WTC11 (cell line): ENCODE measurements at places on chromosomes 1 and 21. TPM values are rescaled to one million over a fixed set of nuclear protein-coding genes. Genes with fewer than 3 reads are reported as not detected.

The ITGB3BP gene
- total RNA-seq, result 47.2 to 51.7 TPM (median 50.2 TPM) in 3 replicates

The GTF2B gene
- total RNA-seq, result 14.2 to 16.8 TPM (median 15.1 TPM) in 3 replicates

The RWDD3 gene
- total RNA-seq, result 13.7 to 17.4 TPM (median 13.9 TPM) in 3 replicates

The CFAP141 gene
- total RNA-seq, result not detected in 3 replicates

The SPRR2G gene
- not detected in 3 replicates for total RNA-seq

The CD48 gene
- 0.37 to 0.96 TPM (median 0.66 TPM) in 3 replicates for total RNA-seq

The LRRC53 gene
- total RNA-seq, result not detected in 3 replicates

The TMEM269 gene
- 0.57 to 0.85 TPM (median 0.73 TPM) in 3 replicates for total RNA-seq

The DDAH1 gene
- total RNA-seq, result 22.8 to 27.8 TPM (median 27.5 TPM) in 3 replicates

The AMY1B gene
- total RNA-seq, result not detected in 3 replicates

The NHLH2 gene
- total RNA-seq, result 1.8 to 4.3 TPM (median 2.2 TPM) in 3 replicates

The CACNA1S gene
- total RNA-seq, result 0.02 to 0.09 TPM (median 0.07 TPM) in 3 replicates

The UBXN10 gene
- 0.52 to 0.76 TPM (median 0.71 TPM) in 3 replicates for total RNA-seq

The CELA3B gene
- 4.4 to 6.7 TPM (median 5.0 TPM) in 3 replicates for total RNA-seq

The MEX3A gene
- total RNA-seq, result 66.3 to 79.1 TPM (median 70.6 TPM) in 3 replicates

The KIF21B gene
- 17.8 to 19.4 TPM (median 18.0 TPM) in 3 replicates for total RNA-seq

The OR6P1 gene
- not detected in 3 replicates for total RNA-seq

GRCh38 chr1:77560741-77561140 is 121.7 kb downstream of the ZZZ3 start:
- H3K27ac ChIP-seq, result no peak overlapping the region
- H3K27me3 ChIP-seq, result no peaks in the 10 kb centered on the region
- no peak overlapping the region for H3K4me3 ChIP-seq
- H3K4me1 ChIP-seq, result no peaks in the 10 kb centered on the region
- H3K36me3 ChIP-seq, result peaks cover 6% of the 10 kb centered on the region
- DNase-seq, result no peak

- no peaks in the 10 kb centered on the region for H3K36me3 ChIP-seq
- no peaks in the 10 kb centered on the region for H3K27me3 ChIP-seq
- DNase-seq, result no peak
- no peak overlapping the region for H3K27ac ChIP-seq
These were observed 79.0 kb downstream of the HLX start for GRCh38 chr1:220958234-220958633.

GRCh38 chr1:26946270-26946669 is 14.0 kb downstream of the KDF1 start:
- H3K4me3 ChIP-seq, result no peak overlapping the region
- peaks cover 45% of the 10 kb centered on the region for H3K36me3 ChIP-seq
- no peak overlapping the region for H3K27ac ChIP-seq
- DNase-seq, result no peak

- no peak overlapping the region for H3K4me3 ChIP-seq
- H3K27ac ChIP-seq, result no peak overlapping the region
- H3K4me1 ChIP-seq, result peaks cover 33% of the 10 kb centered on the region
- H3K36me3 ChIP-seq, result peaks cover 10% of the 10 kb centered on the region
- H3K27me3 ChIP-seq, result no peaks in the 10 kb centered on the region
- DNase-seq, result no peak
These were observed 122.7 kb downstream of the VAV3 start for GRCh38 chr1:107842241-107842640.

DNA sequence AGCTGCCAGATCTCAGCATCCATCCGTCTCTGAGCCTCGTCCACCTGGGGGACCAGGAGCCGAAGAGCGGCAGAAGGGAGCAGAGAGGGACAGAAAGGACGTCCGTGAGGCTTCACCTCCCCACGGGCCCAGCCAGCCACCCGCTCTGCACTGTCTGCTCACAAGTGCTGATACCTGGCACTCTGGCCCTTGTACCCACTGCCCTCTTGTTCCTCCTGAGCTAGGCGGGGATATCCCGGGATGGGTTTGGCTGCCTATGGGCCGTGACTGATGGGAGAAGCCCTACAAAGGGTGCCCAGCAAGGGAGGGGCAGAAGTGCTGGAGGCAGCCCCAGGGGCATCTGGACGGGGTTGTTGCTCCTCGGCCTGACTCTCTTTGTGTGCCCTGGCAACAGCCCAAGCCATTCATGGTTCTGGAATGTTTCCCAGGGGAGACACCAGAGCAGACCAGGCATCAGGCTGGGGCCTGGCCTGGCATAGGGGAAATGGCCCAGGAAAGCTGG is 57.6 kb downstream of the LDLRAD2 start:
- DNase-seq, result no peak
- H3K27me3 ChIP-seq, result no peaks in the 10 kb centered on the region
- H3K4me1 ChIP-seq, result peaks cover 26% of the 10 kb centered on the region
- peaks cover 27% of the 10 kb centered on the region for H3K36me3 ChIP-seq
- H3K27ac ChIP-seq, result no peak overlapping the region
- no peak overlapping the region for H3K4me3 ChIP-seq

DNA sequence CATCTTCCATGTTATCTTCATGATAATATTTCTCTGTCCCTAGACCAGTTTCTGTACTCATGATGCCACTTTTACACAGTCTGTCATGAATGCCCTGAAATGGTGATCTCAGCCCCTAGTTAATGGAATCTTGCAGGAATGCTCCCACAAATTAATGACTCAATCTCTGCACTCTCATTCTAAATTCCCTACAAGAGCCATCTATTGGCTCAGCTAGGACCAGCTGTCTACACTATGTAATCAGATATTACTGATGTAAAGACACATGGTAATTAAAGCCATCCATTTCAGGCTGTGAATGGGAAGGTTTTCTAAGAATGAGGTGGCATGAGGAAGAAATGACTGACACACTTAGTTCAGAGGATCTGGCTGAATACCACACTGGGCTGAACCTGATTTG is 199.1 kb upstream of the KCND3 start:
- no peak overlapping the region for H3K4me3 ChIP-seq
- no peaks in the 10 kb centered on the region for H3K36me3 ChIP-seq
- DNase-seq, result no peak
- no peaks in the 10 kb centered on the region; the same call in 1 of the 2 replicates for H3K27me3 ChIP-seq
- H3K4me1 ChIP-seq, result no peaks in the 10 kb centered on the region
- H3K27ac ChIP-seq, result no peak overlapping the region

DNA sequence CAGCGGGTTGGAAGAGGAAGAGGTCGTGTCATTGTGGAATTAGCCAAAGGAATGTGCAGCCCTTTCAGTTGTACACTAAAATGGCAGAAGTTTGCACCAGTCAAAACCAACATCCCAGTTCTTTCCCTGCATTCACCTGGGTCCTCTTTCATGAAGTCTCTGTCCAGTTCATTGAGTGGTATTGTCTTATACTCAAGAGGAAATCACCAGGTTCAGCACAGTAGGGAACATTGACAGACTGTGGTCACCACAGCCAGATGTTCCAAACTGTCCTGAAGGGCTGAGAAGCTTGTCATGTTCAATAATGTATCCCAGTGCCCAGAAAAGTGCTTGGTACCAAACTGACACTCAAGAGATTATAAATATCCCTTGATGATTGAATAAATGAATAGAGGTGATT is 131.6 kb downstream of the GLUL start:
- no peaks in the 10 kb centered on the region for H3K4me1 ChIP-seq
- no peak overlapping the region for H3K27ac ChIP-seq
- no peaks in the 10 kb centered on the region for H3K27me3 ChIP-seq
- no peak overlapping the region for H3K4me3 ChIP-seq

DNA sequence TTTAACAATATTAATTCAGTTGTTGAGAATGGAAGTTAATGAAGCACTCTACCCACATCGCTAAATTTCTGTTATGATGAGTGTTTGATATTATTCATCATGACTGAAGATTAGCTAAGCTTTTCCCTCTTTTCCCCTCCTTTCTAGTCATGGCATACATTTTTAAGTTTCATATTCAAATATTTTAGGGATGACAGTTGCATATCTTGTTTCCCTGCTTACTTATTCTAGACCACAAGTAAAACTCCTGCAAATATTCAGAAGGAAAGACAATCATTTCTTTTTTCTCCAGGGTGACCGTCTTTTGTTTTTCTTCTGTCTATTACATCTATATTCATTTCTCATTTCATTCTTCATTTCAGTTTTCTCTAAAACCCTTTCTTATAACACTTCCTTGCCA is 906.0 kb downstream of the ADGRL2 start:
- H3K4me1 ChIP-seq, result no peaks in the 10 kb centered on the region
- H3K4me3 ChIP-seq, result no peak overlapping the region
- H3K27ac ChIP-seq, result no peak overlapping the region
- no peak for DNase-seq
- no peaks in the 10 kb centered on the region for H3K27me3 ChIP-seq
- H3K36me3 ChIP-seq, result no peaks in the 10 kb centered on the region

- no peak overlapping the region for H3K4me3 ChIP-seq
- H3K27me3 ChIP-seq, result peaks cover 10% of the 10 kb centered on the region
- DNase-seq, result no peak
These were observed 147.5 kb downstream of the PTPRU start for GRCh38 chr1:29383746-29384371.

GRCh38 chr1:210366767-210367166 is 38.1 kb downstream of the HHAT start:
- H3K27ac ChIP-seq, result peak overlapping the region; percentile 61
- peaks cover 41% of the 10 kb centered on the region for H3K27me3 ChIP-seq
- DNase-seq, result no peak
- H3K36me3 ChIP-seq, result no peaks in the 10 kb centered on the region

- peaks cover 28% of the 10 kb centered on the region for H3K4me1 ChIP-seq
- no peak overlapping the region for H3K4me3 ChIP-seq
- H3K27ac ChIP-seq, result no peak overlapping the region
- DNase-seq, result no peak
- peaks cover 2% of the 10 kb centered on the region for H3K27me3 ChIP-seq
These were observed 106.0 kb downstream of the UBE2U start for GRCh38 chr1:64309431-64309831.

DNA sequence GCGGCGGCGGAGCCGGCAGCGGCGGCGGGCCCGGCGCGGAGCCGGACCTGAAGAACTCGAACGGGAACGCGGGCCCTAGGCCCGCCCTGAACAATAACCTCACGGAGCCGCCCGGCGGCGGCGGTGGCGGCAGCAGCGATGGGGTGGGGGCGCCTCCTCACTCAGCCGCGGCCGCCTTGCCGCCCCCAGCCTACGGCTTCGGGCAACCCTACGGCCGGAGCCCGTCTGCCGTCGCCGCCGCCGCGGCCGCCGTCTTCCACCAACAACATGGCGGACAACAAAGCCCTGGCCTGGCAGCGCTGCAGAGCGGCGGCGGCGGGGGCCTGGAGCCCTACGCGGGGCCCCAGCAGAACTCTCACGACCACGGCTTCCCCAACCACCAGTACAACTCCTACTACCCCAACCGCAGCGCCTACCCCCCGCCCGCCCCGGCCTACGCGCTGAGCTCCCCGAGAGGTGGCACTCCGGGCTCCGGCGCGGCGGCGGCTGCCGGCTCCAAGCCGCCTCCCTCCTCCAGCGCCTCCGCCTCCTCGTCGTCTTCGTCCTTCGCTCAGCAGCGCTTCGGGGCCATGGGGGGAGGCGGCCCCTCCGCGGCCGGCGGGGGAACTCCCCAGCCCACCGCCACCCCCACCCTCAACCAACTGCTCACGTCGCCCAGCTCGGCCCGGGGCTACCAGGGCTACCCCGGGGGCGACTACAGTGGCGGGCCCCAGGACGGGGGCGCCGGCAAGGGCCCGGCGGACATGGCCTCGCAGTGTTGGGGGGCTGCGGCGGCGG is 1.0 kb downstream of the ARID1A start:
- peaks cover 20% of the 10 kb centered on the region for H3K4me1 ChIP-seq
- no peak overlapping the region for H3K27ac ChIP-seq
- H3K36me3 ChIP-seq, result no peaks in the 10 kb centered on the region
- DNase-seq, result peak; percentile 24
- peak overlapping the region; percentile 53 for H3K4me3 ChIP-seq
- H3K27me3 ChIP-seq, result no peaks in the 10 kb centered on the region

DNA sequence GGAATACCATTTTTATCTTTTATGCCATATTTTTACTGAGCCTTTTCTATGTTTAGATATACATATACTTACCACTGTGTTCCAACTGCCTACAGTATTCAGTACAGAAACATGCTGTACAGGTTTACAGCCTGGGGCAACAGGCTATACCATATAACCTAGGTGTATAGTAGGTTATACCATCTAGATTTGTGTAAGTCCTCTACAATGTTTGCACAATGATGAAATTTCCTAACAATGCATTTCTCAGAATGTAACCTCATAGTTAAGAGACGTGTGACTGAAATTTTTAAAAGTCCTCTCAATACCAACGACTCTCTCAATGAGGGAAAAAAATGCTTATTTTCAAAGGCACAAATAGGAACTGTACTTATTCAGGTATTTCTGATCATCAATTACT is 21.7 kb downstream of the INTS7 start:
- no peak for DNase-seq
- peaks cover 31% of the 10 kb centered on the region for H3K36me3 ChIP-seq
- H3K27ac ChIP-seq, result no peak overlapping the region
- H3K27me3 ChIP-seq, result no peaks in the 10 kb centered on the region

DNA sequence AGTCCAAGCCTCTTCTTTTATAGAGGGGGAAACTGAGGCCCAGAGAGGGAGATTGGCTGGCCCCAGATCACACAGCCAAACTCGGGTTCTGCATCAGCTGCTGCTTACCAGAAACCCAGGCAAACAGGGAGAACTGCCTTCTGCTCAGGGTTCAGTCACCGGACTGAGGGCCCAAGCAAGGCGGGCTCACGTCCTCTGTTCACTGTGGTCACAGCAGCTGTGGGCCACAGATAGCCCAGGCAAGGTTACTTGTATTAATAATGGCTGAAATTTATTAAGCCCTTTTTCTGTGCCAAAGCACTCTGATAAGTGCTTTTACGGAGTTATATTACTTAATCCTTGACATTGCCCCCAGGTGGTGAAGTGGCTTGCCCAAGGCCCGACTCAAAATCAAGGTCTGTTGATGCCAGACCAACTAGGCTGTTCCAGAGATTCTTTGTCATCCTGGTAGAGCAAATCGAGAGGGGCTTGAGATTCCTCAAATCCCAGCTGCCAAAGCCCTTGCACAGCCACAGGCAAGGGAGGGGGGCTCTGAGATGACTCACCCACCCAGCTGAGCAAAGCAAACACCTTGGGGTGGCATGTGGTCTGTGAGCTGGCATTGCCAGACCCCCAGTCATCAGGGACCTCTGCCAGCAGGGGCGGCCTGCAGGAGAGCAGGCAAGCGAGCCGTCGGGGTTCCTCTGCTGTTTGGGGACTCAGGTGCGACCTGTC is 36.5 kb downstream of the EPHB2 start:
- H3K4me3 ChIP-seq, result no peak overlapping the region
- no peak for DNase-seq
- H3K27me3 ChIP-seq, result no peaks in the 10 kb centered on the region
- H3K36me3 ChIP-seq, result no peaks in the 10 kb centered on the region
- 0 out of 2 replicates have a peak, but pooled peaks cover 4% of the 10 kb centered on the region for H3K4me1 ChIP-seq
